ENCODE measurements at places on chromosomes 4 and X. TPM values are rescaled to one million over a fixed set of nuclear protein-coding genes. Genes with fewer than 3 reads are reported as not detected.

DNA sequence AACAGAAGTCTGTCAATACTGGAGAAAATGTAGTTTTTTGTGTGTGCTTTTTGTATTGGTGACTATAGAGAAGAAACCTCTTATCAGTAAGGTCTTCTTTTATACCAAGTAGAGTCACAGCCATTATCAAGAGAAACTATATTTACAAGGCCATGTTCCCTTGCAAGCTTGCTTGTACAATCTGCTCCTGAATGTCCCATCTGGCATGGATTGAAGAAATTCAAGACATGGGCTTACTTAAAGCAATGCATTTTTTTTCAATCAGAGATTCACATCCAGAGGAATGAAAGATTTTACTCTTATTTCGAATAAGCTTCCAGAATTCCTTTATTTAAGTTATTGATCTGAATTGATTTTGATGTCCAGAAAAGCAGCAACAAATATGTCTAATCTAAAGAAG lies 537.3 kb upstream of the RPS6KA3 start:
- DNase-seq = no peak
- no peaks in the 10 kb centered on the region for H3K36me3 ChIP-seq
- H3K27ac ChIP-seq = no peak overlapping the region
- H3K4me3 ChIP-seq = no peak overlapping the region
- H3K4me1 ChIP-seq = no peaks in the 10 kb centered on the region

DNA sequence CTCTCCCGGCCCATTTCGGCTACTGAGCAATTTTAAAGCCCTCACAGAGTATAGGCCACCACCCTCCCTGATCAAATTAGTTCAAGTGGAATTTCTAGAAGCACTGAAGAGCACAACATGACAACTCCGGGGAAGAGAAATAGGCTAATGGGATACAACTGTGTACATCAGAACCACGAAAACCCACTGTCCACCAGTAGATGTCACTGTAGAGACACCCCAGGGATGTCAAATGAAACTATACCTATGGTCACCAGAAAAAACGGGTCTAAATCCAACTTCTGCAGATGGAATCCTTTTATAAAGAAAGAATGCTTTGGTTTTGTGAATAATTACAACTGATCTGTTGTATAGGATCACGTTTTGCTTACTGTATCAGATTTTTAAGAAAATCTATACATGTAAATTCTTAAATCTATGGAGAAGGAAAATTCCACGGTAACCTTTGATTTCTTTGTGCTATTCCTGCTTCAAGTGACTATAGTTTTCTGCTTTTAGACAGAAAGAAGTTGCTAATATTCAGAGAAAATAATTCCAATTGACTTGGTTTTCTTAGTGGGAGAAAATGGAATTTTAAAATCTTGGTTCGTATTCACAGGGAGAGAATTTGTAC lies 29.5 kb upstream of the MAP3K15 start:
- no peaks in the 10 kb centered on the region for H3K27me3 ChIP-seq
- DNase-seq = no peak
- peak overlapping the region; percentile 86 for H3K27ac ChIP-seq
- peak overlapping the region; percentile 3 for H3K4me3 ChIP-seq
- H3K4me1 ChIP-seq = peaks cover 26% of the 10 kb centered on the region

DNA sequence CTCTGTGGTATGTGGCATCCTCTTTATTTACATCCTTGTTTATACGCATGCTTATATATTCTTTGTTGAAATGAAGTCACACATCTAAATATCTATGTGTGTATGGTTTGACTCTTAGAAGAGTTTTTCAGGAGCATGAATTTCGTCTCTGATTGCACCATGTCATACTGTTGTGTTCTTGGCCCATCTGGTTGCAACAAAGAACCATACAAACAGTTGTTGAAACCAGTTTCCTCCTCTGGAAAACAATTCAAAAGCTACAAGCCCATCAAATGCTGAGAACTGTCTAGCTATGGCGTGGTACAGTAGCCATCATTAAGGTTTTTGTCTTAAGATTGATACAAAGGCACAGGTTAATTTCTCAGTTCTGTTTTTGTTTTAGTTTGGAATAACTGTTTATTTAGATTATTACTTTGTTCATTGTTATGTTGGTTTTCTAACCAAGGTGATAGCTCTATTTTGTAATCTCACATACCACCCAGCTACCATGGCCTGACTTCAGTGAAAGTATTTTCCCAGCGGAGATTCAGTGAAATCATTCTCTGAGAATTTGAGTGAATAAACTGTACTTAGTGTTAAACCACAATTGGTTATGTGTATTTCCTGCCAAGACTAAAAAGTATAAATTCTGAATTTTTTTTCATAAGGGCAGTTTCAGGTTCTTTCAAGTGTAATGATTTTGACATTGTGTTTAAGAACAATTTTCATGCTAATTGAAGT lies 91.0 kb downstream of the ARHGAP24 start:
- DNase-seq = no peak
- no peak overlapping the region for H3K4me3 ChIP-seq
- no peaks in the 10 kb centered on the region for H3K4me1 ChIP-seq
- H3K36me3 ChIP-seq = no peaks in the 10 kb centered on the region
- H3K27me3 ChIP-seq = no peaks in the 10 kb centered on the region

GRCh38 chr4:143538979-143539669 lies 25.6 kb downstream of the SMARCA5 start:
- peaks cover 24% of the 10 kb centered on the region for H3K4me1 ChIP-seq
- peaks cover 23% of the 10 kb centered on the region for H3K36me3 ChIP-seq
- H3K4me3 ChIP-seq = no peak overlapping the region
- DNase-seq = no peak
- no peaks in the 10 kb centered on the region for H3K27me3 ChIP-seq

DNA sequence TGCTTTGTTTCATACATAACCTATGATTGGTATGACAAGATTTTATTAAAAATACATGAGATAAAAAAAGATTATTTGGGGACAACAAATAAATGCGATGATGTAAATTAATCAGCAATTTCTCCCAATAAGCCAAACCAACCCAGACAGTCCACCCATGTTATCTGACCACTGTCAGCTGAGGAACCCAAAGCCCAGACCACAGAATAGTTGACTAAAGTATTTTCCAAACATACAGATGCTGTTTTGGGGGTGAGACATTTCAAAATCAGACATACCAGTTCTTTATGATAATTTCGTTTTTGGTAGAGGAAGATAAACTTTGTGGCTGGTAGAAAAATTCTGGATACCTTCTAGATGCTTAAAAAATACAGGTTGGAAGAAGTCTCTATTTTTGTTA lies 650.8 kb upstream of the FAM241A start:
- no peak overlapping the region for H3K4me3 ChIP-seq
- H3K27me3 ChIP-seq = no peaks in the 10 kb centered on the region
- DNase-seq = no peak
- no peak overlapping the region for H3K27ac ChIP-seq
- H3K36me3 ChIP-seq = no peaks in the 10 kb centered on the region

GRCh38 chrX:83077606-83078005 lies 430.5 kb upstream of the POU3F4 start:
- no peaks in the 10 kb centered on the region for H3K27me3 ChIP-seq
- no peak overlapping the region for H3K27ac ChIP-seq
- no peak overlapping the region for H3K4me3 ChIP-seq

DNA sequence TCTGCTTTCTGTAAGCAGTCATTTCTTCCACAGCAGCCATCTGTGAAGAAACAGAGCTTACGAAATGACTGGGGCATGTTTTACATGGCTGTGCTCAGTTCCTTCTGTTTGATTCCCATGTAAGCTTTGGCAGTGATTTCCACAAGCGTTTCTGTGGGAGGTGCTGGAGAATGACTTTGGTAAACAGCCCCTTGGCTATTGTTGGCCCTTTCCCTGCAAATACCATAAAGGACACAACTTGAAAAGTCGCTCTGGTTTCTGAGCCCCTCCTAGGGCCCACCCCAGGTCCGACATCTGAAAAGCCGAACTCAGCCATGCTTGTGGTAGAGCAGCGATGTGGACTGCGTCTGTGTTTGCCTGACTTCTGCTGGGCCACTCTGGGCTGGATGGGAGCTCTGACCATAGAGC lies 3.7 kb downstream of the LIMCH1 start:
- no peak for DNase-seq
- H3K36me3 ChIP-seq = no peaks in the 10 kb centered on the region
- H3K27ac ChIP-seq = no peak overlapping the region
- no peaks in the 10 kb centered on the region for H3K4me1 ChIP-seq

DNA sequence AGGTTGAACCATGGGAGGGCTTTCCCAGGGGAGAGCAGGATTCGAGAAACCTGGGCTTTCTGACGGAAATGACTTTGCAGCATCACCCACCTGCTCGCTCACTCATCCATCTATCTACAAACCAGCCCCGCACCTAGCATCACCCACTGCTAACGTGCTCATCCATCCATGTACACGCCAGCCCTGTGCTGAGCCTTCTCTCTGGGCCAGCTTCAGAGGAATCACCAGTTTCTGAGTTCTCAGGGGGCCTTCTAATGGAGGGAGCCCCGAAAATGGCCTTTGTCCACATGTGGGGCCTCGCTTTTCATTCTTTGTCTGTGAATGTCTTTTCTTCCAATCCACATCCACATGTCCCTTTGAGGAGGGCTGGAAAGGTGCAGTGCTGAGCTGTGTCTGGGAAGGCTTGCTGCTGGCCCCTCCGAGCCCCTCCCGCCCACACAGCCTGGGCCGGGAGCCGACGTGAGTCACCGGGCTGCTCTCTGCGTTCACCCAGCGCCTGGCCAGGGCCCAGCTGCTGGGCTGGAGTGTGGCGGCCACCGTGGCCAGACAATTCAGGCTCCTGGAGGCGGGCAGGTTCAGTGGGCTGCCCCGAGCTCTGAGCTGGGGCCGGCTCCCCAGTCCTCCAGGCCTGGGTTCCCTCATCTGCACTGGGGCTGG lies 14.7 kb downstream of the SORCS2 start:
- H3K4me1 ChIP-seq = no peaks in the 10 kb centered on the region
- no peak overlapping the region for H3K4me3 ChIP-seq
- peaks cover 45% of the 10 kb centered on the region for H3K27me3 ChIP-seq
- H3K36me3 ChIP-seq = no peaks in the 10 kb centered on the region

DNA sequence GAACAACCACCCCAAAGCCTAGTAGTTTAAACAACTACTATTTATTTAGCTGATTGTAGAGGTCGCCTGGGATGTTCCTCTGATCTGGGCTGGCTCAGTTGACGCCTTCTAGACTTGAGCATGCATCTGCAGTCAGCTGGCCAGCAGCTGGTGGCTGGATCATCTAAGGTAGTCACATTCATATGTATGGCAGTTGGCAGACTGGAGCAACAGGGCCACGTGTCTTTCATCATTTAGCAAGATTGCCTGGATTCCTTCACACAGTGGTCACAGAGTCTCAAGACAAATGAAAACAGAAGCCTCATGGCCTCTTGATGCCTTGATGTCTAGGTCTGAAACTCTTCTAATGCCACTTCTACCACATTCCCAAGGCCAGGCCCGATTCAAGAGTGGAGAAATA lies 220.6 kb upstream of the S100G start:
- no peak overlapping the region for H3K27ac ChIP-seq
- H3K4me1 ChIP-seq = peaks cover 6% of the 10 kb centered on the region
- no peaks in the 10 kb centered on the region for H3K27me3 ChIP-seq

DNA sequence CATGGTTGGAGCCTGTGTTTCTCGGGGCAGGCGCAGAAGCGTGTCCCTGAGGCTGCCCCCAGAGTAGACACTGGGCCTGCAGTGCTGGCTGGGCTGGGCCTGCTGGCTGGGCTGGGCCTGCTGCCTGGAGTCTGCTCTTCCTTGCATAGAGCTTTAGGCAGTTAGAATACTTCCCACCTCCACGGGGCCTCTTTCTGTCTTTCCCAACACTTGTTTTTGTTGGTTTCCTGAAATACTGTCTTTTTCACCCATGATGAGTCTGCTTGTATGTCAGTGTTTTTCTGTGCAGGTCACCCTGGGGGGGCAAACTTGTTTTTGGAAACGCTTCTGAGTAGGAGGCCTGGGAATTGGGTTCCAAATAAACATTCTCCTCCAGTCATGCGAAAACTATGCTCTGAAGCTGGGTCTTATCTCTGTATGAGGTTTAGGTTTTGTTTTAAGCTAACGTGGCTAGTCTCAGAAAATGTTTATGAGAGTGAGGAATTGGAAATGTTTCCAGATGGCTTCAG lies 32.2 kb downstream of the TRMT44 start:
- H3K27ac ChIP-seq = peak overlapping the region; percentile 89
- H3K4me3 ChIP-seq = no peak overlapping the region
- no peak for DNase-seq
- peaks cover 3% of the 10 kb centered on the region for H3K4me1 ChIP-seq
- no peaks in the 10 kb centered on the region for H3K36me3 ChIP-seq

GRCh38 chr4:15550491-15550890 lies 80.8 kb downstream of the CC2D2A start:
- H3K27me3 ChIP-seq = no peaks in the 10 kb centered on the region
- H3K27ac ChIP-seq = no peak overlapping the region
- DNase-seq = no peak
- H3K36me3 ChIP-seq = peaks cover 6% of the 10 kb centered on the region

DNA sequence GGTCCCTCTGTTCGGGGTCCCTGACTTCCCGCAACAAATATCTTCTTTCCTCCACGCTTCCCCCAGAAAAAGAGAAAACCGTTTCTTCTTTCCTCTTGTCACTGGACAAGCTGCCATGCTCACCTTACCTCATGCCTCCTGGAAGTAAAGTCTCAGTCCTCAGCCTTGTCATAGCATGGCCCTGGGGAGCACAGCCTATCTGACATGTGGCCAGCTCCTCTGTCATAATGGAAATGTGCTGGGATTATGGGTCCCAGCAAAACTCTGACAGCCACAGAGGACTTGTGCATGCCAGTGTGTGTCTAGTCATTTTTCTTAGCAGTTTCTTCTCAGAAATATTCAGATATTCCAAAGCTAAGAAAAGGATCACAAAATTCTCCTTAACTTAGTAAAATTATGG lies 122.4 kb downstream of the AASDH start:
- no peak overlapping the region for H3K4me3 ChIP-seq
- no peaks in the 10 kb centered on the region for H3K36me3 ChIP-seq
- H3K27ac ChIP-seq = no peak overlapping the region
- H3K27me3 ChIP-seq = peaks cover 5% of the 10 kb centered on the region
- DNase-seq = no peak

DNA sequence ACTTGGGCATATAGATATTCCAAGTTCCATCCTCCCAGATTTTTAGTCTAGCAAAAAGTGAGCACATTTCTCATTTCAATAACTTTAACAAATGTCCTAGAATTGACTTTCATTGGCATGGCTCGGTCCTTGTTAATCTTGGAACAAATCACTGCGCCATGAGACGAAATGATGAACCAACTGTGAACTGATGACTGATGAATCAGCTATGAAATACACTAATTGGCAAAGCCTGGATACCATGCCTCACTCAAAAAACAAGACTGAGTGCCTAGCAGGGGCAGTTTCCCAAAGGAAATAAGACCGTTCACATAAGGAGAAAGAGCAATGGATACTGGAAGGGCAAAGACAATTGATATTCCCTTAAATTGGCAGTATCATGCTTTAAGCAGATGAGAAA lies 248.6 kb upstream of the VEGFC start:
- H3K27ac ChIP-seq = no peak overlapping the region
- H3K4me3 ChIP-seq = no peak overlapping the region
- peaks cover 26% of the 10 kb centered on the region for H3K27me3 ChIP-seq
- no peak for DNase-seq
- peaks cover 2% of the 10 kb centered on the region for H3K4me1 ChIP-seq

LGI2 gene
- total RNA-seq = not detected

ZNF157 gene
- total RNA-seq = 0.55 TPM

KDR gene
- total RNA-seq = not detected
